ENCODE measurements at places on chromosomes 3 and 15.

GRCh38 chr3:48776854-48777253 lies 59.8 kb upstream of the IP6K2 start:
- peak overlapping the region; percentile 11 for H3K27ac ChIP-seq
- H3K36me3 ChIP-seq: peaks cover 24% of the 10 kb centered on the region
- H3K4me1 ChIP-seq: no peaks in the 10 kb centered on the region
- H3K27me3 ChIP-seq: no peaks in the 10 kb centered on the region
- no peak overlapping the region for H3K4me3 ChIP-seq

- no peak for DNase-seq
- H3K27ac ChIP-seq: no peak overlapping the region
- H3K4me3 ChIP-seq: no peak overlapping the region
- peaks cover 13% of the 10 kb centered on the region for H3K36me3 ChIP-seq
- no peaks in the 10 kb centered on the region for H3K27me3 ChIP-seq
Measured at GRCh38 chr15:68717951-68718350, 102.7 kb downstream of the ANP32A start.

GRCh38 chr15:90837094-90837493 lies 31.3 kb upstream of the FURIN start:
- H3K27me3 ChIP-seq: no peaks in the 10 kb centered on the region
- H3K4me1 ChIP-seq: peaks cover 46% of the 10 kb centered on the region
- no peak for DNase-seq
- no peak overlapping the region for H3K4me3 ChIP-seq
- no peaks in the 10 kb centered on the region for H3K36me3 ChIP-seq
- H3K27ac ChIP-seq: no peak overlapping the region

DNA sequence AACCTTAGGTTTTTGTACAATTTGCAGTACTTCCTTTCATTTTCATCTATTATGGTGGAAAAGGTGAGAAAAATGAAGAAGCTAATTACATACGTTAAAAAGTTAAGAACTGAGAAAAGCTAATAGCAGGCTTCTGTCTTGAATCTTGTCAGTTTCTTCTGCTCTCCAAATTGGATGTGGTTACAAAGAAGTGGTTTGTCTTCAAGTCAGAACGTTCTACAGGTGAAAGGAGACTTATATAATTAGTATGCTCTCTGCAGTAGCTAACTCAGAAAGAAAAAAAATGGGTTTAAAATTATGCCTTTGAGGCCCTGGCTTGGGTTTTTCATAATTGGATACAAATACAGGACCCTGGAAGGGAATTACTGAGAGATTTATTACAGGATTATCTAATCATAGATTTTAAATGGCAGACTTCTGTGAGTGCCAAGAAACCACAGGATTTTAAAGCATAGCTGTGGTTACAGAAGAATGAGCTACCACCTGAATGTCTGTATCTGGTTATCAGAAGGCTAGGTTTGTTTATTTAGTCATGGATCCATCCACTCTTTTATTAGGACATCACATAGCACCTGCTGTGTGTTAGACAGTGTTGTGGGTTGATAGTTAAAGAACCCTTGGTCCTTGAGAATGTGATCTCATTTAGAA lies 528.1 kb upstream of the MCTP2 start:
- H3K27me3 ChIP-seq: no peaks in the 10 kb centered on the region
- H3K27ac ChIP-seq: no peak overlapping the region
- no peak for DNase-seq
- H3K4me3 ChIP-seq: no peak overlapping the region

Measured in stimulated activated naive B cell treated with anti-CD40 and anti-IgM and Interleukin-4, amounts not matched to agents 10 μg/mL and 1 μg/mL and 100 μg/mL, for 72 hours (primary cell).